ENCODE measurements at places on chromosomes 6 and 20.

DNA sequence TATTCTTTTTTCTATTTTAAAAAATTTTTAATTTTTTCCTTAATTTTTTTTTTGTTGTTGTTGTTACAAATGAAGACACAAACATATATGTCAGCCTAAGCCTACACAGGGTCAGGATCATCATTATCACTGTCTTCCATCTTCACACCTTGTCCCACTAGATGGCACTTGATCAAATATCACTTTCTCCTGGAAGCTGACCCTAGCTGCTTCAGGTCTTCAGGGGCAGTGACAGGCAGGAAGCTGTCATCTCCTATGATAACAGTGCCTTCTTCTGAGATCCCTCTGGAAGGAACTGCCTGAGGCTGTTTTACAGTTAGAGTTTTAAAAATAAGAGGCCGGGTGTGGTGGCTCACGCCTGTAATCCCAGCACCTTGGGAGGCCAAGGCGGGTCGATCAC, 70.2 kb upstream of the EEF1E1 start:
- DNase-seq: no peak

GRCh38 chr6:148528292-148528691, 185.7 kb downstream of the SASH1 start:
- no peak for DNase-seq

- no peak for DNase-seq
Observed at GRCh38 chr6:15457121-15457650, 205.6 kb downstream of the DTNBP1 start.

GRCh38 chr6:72616406-72617015, 5.4 kb upstream of the KCNQ5 start:
- DNase-seq: no peak

GRCh38 chr6:43172104-43173007, 1.3 kb downstream of the SRF start:
- peak; percentile 58 for DNase-seq

DNA sequence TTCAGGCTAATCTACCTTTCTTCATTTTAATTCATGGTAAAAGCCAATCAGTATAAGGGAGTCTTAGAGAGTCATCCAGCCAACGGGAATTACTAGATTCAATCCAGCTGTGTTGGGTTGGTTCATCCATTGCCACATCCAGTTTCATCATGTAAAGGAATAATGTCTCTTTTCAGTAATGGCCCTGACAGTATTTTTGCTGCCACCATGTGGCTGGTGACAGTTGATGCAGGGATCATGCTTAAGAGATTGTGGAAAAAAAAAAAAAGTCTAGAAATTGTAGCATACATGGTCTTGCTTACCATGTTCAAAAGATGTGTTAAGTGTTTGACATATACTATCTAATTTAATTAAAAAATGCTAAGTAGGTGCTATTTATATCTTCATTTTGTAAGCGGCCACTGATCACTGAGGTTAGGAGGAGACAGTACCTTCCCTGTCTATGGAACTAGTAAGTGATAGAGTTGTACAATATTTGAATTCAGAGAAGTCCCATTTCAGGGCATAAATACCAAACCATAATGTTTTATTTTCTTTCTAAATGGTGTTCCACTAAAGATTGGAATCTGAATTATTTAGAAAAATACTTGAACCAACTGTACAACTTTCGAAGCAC, 135.9 kb downstream of the KHDRBS2 start:
- DNase-seq: peak; percentile 15
